ENCODE measurements at places on chromosomes 11 and 22.

DNA sequence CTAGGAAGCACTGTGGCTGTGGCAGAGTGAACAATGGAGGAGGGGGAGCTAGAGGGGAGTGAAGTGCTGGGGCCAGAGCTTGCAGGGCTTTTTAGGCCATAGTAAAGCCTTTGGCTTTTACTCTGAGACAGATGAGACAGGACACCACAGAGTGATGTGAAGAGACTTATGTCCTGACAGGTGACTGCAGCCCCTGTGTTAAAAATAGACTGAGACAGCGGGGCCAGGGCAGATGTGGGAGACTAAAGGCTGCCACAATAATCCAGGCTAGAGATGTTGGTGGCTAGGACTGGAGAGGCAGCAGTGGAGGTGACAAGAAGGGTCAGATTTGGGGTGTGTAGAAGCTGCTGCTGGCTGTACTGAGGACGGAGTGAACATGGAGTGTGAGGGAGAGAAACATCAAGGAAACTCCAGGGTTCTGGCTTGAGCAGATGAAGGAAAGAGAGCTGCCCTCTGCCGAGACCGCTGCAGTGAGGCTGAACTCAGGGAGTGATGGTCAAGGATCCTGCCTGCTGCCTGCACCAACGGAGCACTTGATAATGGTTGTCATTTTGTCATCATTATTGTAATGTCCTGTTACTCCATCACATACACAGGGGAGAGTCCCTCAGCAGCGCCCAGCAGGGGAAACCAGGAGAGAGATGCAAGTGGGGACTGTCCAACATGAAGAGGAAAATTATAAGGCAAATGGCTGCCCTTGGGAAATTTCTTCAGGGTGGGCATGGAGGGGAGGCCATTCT is 27.4 kb downstream of the SLC43A1 start:
- no peak for DNase-seq

- peak; percentile 7 for DNase-seq
These were observed 9.9 kb upstream of the OR8D2 start for GRCh38 chr11:124329787-124330478.

DNA sequence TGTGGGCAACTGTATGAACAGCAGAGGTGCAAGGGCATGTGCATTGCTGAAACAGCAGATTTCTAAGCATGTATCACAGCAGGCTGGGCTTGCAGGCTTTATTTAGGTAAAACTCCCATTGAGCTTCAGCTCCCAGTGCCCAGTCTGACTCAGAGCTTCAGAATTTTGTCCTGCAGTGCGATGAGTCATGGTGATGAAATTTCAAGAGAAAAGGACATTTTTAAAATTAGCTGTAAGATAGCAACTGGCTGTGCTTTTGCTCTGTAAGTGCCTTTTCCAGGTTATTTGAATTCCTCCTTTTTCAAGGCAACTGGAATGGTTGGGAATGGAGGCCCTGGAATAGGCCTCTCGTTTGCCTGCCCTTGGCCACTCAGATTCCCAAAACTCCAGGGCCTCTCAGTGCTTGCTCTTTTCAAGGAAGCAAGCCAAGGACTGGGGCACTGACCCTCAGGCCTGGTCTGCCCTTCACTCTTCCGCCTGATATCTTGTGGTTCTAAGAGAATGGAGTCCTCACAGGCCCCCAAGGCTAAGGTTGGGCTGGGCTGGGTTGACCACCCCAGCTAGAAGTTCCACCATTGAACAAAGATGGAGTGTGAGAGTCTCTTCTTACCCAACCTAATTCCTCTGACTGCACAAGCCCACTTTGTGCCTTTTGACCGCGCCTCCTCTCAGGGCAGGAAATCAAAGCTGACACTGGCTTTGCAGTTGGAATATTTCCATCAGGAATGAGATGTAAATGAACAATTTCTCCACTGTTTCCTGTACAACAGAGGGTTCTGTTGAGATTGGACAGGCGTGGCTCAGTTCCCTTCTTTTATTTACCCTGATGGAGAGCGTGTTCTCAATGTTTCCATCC is 59.5 kb upstream of the PRSS23 start:
- no peak for DNase-seq

GRCh38 chr11:119350302-119350701 is 3.8 kb upstream of the MFRP start:
- no peak for DNase-seq

- no peak for DNase-seq
These were observed 62.7 kb upstream of the BARX2 start for GRCh38 chr11:129312730-129313503.

GRCh38 chr11:95088946-95089619 is 563 bp upstream of the ENDOD1 start:
- peak; percentile 47 for DNase-seq

GRCh38 chr22:45211435-45211834 is 29.3 kb downstream of the KIAA0930 start:
- no peak for DNase-seq

GRCh38 chr11:95924414-95924760 is 480 bp upstream of the MTMR2 start:
- no peak for DNase-seq

DNA sequence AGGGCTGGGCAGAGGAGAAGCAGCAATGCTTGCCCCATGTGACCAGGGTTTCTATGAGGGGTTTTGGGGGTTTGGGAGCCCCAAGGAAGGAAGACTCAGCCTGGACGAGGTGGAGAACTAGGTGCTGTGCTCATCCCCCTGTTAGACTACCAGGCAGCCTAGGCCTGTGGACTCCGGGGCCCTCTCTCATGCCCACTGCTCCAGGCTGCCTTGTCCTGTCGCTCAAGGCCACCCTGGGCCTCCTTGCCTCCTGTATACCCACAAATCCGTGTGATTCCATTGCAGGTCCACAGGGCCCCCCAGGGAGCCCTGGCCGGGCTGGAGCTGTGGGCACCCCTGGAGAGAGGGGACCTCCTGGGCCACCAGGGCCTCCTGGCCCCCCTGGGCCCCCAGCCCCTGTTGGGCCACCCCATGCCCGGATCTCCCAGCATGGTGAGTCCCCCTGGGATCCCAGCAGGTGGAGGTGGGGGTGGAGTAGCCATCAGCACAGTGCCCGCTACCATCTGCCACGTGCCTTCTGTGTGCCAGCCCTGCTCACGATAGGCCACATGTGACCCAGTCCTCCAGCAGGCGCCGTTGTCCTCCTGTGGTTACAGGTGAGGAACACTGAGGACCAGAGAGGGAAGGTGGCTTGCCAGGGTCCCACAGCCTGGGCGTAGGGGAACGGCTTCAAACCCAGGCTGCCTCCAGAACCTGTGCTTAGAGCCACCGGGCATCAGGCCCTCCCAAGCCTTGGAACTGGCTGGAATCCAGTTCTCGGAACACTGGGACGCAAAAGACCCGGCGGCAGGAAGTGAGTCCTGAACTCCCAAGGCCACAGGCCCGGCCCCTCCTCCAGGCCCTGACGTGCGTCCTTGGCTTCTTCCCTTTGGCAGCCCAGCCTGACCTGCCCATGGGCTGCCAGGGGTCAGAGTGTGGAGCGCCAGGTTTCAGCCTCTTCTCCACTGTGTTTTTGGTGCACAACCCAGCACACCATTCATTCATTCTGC is 26.6 kb downstream of the EMID1 start:
- no peak for DNase-seq

GRCh38 chr22:19113429-19113828 is 8.8 kb downstream of the DGCR2 start:
- no peak for DNase-seq

GRCh38 chr22:39433476-39434242 is 23.2 kb upstream of the MGAT3 start:
- DNase-seq = peak; percentile 45

DNA sequence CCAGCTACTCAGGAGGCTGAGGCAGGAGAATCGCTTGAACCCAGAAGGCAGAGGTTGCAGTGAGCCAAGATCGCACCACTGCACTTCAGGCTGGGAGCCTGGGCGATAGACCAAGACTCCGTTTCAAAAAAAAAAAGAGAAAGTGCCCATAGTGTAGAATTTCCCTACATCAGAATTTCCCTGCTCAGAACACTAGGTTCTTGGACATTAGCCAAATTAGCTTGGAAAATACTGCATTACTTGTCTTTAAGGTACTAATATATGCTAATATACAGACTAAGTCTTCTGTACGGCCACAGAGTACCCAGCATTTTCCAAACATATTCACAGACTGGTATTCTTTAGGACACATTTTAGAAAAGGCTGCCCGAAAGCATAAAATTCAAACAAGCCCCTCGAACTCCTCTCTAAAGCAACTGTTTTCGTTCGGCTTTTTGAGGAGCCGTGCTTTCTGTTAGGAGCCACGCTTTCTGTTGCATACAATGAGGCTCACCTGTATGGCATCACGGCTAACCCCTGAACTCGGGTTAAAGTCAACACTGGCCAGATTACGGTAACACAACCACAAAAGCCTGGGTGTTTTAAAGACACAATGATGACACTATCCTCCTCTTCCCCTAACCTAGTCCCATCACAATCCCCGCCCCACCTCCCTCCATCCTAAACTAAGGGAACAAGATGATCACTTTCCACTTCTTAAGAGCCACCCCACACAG is 18.4 kb downstream of the TNKS1BP1 start:
- DNase-seq = no peak

- no peak for DNase-seq
These were observed 1.7 kb downstream of the ZBTB16 start for GRCh38 chr11:114061048-114061680.

GRCh38 chr11:78834886-78835285 is 260.2 kb upstream of the NARS2 start:
- no peak for DNase-seq

DNA sequence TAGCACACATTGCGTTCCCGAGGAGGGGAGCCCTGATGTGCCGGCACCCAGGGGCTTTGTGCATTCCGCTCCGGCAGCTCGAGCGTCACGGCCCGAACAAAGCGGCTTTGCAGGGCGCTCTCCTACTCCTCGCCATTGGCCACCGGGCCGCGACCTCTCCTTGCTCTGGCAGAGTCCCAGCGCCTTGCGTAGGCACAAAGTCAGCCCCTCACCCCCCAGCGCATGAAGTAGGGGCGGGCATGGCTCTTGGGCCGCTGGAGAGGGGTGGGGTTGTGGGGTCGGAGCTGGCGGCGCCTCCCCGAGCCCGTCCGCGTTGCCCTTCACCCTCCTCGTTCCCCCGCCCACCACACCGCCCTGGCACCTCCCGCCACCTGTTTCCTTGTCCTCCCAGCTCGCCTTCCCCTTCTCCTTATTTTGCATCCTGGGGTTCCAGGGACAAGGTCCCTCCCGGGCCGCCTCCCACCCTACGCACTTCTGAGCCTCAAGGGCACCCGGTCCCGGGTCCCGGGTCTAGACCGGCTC is 753 bp upstream of the PPARA start:
- peak; percentile 57 for DNase-seq

- DNase-seq = no peak
These were observed 143.6 kb upstream of the POU2AF2 start for GRCh38 chr11:111101881-111102280.

DNA sequence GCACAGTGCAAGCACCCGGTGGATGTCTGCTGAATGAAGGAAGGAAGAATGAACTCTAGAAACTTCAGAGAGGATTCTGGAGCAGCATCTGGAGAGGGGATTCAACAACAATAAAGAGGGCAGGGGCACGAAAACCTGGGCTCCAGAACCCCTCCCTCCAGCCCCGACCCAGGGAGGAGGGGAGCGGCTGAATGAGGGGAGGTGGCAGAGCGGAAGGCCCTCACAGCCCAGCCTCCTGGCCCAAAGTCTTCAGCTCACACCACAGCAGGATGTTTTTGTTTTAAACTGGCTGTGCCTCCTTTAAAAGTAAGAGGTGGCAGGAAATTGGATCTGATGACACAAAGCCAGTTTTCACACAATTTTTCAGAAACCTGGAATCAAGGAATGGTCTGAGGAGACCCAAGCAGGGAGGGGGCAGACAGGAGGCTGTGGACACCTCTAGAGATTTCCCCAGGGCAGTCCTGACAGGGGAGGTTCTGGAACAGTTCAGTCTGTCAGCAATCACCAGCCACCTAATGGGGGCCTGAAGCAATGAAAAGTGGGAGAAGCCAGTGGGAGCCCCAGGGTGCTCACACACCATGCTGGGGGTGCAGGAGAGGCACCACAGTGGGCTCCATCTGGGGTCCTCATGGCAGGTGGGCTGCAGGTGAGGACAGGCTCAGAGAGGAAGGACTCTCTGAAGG is 44.4 kb upstream of the TCF20 start:
- DNase-seq = no peak

- DNase-seq = no peak
These were observed 1.2 kb upstream of the OLFML1 start for GRCh38 chr11:7484131-7484530.

GRCh38 chr11:11036848-11037732 is 179.2 kb upstream of the ZBED5 start:
- DNase-seq = no peak

- DNase-seq = no peak
These were observed 1.8 kb upstream of the PACS1 start for GRCh38 chr11:66068154-66068821.

GRCh38 chr11:19632499-19632834 is 80.2 kb upstream of the NAV2 start:
- DNase-seq = no peak

DNA sequence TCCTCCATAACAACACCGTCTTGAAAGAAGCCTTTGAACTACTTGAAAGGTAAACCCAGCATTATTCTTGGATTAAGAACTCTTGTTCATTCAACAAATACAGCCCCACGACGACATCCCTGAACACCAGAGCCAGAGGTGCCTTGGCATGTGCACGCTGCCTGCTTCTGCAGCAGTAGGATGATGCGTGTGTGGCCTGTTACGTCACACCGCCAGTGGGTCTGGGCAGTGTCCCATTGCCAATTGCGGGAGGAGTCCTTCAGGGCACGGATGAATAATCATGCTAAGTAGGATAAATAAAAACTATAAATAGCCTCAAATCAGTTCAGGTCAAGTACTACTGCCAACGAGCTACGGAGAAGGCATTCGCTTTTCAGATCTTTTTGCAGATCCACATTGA is 380.5 kb downstream of the SHANK2 start:
- no peak for DNase-seq

DNA sequence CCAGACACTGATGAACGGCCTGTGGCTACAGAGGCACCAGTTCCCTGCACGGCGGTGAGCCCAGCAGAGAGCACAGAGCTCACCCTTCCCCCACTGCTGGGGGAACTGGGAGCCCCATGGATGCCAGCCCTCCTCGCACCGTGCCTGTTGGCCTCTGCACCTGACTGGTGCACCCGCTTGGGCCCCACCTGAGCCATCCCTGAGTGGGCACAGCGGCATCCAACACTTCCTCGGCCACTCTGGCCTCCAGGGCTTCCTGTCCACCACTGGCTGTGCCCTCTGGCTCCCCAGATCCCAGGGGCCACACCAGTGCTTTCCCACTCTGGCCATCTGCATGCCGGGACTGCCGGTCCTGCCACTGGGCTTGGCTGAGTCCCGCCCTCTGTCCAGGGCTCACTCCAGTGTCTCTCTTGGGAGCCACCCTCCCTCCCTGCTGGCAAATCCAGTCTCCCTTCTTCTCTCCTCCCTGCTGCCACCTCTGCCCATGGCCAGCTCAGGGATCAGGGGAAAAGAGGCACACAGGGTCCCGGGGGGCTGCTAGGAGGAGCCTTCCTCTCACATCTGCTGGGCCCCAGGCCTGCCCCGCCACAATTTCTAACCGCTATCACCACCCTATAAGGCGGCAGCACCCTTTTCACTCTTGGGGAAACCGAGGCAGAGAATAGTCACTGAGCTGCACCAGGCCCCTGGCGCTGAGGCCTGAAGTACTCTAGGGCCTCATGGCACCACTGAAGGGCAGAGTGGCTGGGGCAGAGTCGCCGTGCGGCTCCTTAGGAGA is 33.0 kb downstream of the GNB1L start:
- DNase-seq = no peak

- DNase-seq = no peak
These were observed 149.3 kb downstream of the FBXO7 start for GRCh38 chr22:32623943-32624342.
